Amniotic stem cell (primary cell): ENCODE measurements at places on chromosomes 7 and 10.

DNA sequence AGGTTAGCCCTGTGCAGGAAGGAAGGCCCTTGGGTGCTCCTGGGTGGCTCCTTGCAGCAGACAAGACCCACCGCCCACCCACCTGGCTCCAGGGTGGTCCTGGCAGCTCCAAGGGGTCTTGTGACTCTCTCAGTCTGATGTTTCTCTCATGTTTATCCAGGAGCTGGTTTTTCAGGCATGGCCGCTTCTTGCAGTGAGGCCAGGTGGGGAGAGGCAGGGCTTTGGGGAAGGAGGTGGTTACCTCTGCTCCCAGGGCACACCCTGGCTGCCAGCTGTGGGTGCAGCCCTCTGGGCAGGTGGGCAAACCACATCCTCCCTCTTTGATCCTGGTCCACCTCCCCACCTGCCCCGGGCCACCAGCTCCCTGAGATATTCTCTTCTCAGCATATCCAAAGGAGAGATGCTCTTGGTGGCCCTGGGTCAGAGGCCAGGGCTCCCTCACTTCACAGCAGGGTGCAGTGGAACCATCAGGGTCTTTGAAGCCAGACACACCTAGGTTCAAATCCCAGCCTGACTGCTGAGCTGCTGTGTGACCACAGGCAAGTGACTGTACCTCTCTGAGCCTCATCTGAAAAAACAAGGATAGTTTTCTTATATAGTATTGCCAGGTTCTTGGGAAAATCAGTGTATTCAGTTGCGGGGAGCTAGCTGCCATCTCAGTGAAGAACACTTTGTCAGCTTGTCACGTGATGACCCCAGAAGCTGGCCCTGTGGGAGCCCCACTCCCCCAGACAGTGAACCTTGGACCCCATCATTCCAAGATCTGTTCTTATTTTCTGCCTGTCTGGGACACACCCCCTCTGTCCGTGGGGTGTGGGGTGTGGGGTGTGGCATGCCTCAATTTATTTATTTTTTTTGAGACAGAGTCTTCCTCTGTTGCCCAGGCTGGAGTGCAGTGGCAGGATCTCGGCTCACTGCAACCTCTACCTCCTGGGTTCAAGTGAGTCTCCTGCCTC is 11.5 kb downstream of the GTF2IRD1 start:
- no peak for DNase-seq

DNA sequence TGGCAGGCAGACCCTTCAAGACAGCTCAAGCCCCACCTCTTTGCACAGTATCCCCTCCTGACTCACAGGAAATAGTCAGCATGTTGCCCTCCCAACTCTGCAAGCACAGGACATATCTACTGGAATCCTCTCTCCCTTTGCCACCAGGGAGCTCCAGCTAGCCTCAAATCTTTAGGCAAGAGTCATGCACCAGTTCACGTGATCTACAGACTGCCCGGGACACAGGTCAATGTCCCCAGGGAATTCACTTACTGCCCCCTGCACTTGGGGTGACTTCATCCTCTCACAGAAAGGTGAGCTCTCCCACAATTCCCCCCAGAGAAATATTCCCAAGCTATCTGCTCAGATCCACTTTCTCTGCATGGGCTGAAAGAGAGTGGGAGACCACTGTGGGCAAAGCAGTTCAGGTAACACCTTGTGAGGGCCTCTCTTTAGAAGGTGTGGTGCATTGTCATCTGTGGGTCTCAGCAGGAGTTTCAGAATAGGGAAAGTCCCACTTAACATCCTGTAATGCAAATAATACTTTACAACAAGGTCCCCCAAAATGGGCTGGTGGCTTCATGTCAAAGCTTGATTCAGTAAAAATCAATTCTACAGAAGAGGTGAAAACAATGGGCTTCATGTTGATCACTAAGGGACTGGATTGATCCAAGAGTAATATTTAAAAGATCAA is 129.9 kb downstream of the NOC3L start:
- DNase-seq: no peak

- no peak for DNase-seq
Observed at GRCh38 chr7:8354503-8354902, 78.9 kb upstream of the NXPH1 start.

DNA sequence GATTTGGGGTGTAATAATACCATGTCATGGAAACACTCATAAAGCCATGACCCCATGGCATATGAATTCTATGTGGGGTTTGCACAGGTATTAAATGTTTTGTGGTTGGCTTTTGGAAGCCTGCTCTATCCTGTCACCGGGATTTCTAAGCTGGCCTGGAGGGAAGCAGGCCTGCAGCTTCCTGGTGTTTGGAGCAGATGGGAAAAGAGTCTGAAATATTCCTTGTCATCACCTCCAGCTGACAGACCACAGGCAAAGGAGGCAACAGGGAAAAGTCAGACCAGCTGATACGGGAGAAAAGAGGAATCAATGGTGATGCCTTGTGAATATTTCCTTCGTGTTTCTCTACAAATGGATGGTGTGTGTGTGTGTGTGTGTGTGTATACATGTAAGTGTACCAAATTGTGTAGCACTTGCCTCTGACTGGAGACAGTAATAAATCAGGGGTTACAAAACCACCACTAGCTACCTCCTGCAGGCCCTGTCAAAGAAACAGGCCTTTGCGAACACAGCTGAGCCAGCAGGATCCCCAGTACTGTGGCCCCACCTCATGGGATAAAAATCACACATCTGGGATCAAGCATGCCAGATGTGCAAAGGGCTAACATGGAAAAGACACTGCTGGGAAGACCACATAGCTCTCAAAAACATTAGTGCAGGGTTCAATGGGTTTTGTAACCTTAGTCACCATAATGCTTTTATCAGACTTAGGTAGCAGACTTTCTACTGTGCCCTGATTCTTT is 120.8 kb upstream of the HPS1 start:
- no peak for DNase-seq

DNA sequence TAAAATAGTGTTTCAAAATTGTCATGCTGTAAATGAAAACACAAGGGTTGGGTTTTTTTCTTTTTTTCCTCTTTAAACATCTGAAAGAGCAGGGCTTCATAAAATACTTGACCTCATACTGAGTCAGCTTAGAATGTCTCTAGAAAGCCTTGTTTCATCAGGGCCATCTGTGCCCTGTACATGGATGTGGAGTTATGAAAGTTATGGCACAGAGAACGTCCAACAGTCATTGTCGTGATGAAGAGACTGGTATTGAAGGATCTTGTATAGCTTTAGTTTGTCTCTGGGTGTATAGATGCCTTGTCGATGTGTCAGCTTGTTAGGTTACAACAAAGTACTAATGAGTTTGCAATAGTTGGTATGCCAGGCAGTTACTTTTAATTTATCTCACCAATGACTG is 127.3 kb downstream of the FAM204A start:
- DNase-seq: no peak

DNA sequence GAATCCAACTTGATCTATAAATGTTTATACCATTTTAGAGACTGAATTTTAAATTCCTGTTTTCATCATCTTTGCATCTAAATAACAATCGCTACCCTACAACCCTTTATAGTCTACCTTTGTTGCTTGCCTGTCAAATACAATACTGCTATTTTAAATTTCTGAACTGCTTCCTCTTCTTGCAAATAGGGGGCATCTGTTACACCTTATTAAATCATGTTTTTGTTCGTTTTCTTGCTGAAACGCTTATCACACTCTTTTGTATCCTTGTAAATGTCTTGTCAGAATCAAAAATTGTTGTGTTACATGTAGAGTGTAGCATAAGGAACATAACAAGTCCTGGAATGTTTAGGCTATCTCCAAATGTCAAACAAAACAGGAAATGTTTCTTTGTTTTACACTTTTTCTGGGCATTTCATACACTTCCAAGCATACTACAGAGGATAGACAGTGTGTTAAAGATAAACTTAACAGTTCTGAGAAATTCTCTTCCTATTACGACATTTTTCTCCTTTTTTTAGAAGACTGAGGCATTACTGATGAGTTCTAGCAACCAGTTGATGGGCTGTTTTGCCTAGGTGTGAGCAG is 281.3 kb downstream of the GPR158 start:
- no peak for DNase-seq

DNA sequence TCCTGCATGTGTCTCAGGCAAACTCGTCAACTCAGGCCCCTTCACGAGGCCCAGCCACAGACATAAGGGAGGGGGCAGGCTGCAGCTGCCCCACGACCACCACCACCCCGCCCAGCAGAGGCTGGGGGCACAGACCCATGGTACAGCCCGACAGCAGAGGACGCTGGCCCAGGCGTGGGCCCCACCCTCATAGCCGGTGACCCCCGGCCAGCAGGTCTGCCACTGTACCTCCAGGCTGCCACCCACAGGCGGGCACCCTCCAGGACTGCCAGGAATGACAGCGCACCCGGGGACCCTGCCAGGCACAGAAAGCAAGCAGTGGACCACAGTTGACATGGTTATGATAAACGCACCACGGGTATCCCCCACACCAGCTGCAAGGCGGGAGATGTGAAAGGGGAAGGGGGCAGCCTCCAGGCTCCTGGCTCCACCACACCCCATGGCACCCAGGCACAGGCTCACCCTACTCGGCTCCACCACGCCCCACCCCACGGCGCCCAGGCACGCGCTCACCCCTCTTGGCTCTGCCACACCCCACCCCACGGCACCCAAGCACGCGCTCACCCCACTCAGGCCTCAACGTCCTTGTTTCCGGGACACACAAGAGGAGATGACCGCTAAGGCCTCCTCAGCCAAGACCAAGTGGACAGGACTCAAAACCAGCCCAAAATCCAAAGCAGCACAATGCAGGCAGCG is 135.9 kb downstream of the MAD1L1 start:
- no peak for DNase-seq

DNA sequence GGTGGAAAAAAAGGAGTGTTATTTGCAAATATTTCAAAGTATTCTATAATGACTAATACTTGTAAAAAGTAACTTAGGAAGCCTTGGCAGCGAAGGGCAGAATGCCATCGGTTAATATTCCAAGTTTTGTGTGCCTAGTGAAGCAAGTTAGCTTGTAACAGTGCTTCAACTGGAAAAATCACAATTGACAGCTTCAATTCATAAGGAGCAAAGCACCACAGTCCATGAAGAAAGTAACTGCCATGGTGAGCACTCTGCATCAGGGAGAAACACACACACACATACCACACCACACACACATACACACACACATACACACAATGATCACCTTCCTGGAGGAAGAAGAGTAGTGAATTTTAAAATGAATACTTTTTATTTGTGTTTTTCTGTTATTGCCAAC is 298.3 kb downstream of the CNTNAP2 start:
- DNase-seq: no peak

DNA sequence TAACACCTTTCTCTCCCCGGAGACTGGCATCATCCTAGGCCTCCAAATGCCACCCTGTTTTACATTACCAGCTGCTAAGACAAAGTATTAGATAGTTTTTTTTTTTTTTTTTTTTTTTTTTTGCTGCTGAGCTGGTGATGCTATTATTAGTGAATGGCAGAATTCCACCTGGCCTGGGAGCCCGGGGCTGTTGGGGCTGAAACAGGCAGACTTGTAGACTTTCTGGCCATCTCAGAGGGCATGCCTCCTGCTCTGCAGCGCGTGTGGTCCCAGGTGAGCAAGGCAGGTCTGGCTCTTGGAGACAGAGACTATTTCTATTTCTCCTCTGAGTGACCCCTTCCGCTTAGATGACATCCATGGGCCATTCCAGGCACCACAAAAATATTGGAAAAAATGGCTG is 104.2 kb downstream of the EMX2 start:
- DNase-seq: no peak

- DNase-seq: no peak
Observed at GRCh38 chr10:124109261-124109660, 15.9 kb upstream of the CHST15 start.

DNA sequence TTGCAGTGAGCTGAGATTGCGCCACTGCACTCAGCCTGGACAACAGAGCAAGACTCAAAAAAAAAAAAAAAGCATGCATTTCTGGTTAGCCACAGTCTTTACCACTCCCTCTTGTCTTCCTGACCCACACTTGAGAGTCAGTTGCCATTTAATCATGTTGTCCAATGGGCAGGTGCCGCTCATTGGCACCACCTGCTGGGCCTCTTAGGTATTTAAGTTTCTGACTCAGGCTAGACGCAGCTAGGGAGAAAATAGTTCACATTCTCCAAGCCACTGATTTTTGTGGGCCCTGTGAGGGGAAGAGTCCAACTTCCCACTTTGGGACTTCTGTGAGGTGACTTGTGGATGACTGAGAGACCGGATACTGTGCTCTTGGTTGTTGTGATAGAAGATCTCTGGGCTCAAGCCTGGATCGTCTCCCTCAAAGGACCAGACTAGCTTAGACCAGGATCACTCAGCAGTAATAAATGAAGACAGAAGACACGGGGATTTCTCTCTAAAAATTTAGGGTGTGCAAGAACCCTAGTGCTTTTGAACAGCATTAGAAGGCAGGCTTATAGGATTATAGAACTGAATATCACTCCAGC is 26.8 kb upstream of the SORCS3 start:
- DNase-seq: no peak

DNA sequence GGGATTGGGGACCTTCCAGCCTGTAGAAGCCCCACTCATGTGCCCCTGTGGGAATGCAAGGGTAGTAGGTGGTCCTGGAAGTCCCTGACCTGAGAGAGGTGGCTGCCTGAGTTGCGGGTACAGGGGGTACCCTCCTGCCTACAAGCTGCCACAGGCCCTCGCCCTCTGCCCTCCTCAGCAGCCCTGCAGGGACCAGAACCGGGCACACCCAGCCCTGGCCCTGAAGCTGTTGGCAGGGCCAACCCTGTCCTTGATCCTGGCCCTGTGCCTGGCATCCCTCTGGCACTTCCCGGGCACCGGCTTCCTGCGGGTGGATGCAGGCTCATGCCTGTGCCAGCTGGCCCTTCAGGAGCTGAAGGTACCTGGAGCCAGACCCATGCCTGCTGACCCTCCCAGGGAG is 54.9 kb upstream of the ELN start:
- DNase-seq: no peak

DNA sequence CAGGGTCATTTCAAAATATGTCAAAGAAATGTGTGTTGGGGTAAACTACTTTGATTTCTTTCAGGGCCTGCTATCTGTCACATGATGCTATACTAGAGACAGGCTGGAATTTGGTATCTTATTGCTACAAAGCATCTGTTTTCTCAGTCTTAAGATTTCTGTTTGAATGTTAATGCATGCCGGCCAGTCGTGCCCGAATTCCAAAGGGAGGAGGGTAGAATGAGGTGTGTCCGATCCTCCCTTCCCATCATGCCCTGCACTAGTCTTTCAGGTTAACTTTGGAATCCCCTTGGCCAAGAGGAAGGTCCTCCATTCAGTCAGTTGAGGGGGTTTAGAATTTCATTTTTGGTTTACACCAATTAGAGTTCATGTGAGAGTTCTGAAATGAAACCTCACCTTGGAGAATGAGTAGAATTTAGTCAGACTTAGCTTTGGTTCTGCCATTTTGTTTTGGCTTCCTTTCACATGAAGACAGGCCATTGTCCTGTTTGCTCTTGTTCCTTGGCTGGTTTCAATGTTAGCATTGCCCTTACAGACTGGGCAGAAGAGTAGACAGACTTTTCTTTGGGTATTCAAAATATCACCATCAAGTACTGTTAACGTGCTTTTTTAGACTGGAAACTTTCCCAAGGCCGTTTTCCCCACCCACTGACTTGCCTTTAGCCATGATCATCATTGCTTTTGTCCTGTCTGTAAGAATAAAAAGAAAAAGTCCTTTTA is 95.8 kb downstream of the CAMK1D start:
- no peak for DNase-seq
